SW480 (cell line): ENCODE measurements at places on chromosomes 5 and 9.

- DNase-seq: peak; percentile 30
Measured at GRCh38 chr9:87684627-87685219, 41.2 kb upstream of the CTSL start.

- DNase-seq: no peak
Measured at GRCh38 chr9:109801484-109801883, 21.5 kb downstream of the PALM2AKAP2 start.

GRCh38 chr5:139651043-139651834 is 3.1 kb downstream of the CXXC5 start:
- DNase-seq: peak; percentile 74

DNA sequence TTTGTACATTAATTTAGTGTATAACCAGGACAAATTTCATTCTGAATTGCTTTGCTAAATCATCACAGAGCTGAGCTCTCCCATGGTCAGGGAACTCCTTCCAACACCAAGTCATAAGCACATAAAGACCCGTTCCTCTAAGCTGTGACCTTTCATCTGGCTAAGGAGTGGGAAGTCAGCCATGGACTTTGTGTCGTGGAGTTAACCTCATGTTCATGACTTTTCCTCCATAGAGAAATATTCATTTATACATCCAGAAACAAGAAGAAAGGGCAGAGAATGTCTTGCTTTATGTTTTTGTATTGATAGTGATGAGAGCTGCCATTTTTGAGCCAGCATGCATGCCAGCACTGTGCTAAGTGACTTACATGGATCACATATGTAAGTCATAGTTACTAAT is 97.5 kb downstream of the INIP start:
- no peak for DNase-seq

GRCh38 chr5:9233712-9234111 is 312.2 kb downstream of the SEMA5A start:
- no peak for DNase-seq

- peak; percentile 91 for DNase-seq
Measured at GRCh38 chr5:128534726-128535125, 3.3 kb downstream of the FBN2 start.

GRCh38 chr5:139473565-139473964 is 2.8 kb downstream of the SMIM33 start:
- no peak for DNase-seq

DNA sequence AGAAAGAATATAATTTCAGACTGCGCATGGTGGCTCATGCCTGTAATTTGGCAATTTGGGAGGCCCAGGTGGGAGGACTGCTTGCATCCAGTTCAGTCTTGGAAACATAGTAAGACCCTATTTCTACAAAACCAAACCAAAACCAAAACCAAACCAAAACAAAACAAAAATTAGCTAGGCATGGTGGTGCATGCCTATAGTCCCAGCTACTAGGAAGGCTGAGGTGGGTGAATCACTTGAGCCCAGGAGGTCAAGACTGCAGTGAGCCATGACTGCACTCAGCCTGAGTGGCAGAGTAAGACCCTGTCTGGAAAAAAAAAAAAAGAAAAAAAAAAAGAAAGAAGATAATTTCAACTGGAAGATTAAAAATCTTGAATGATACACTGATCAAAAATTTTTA is 137.0 kb upstream of the ACOT12 start:
- DNase-seq: no peak

DNA sequence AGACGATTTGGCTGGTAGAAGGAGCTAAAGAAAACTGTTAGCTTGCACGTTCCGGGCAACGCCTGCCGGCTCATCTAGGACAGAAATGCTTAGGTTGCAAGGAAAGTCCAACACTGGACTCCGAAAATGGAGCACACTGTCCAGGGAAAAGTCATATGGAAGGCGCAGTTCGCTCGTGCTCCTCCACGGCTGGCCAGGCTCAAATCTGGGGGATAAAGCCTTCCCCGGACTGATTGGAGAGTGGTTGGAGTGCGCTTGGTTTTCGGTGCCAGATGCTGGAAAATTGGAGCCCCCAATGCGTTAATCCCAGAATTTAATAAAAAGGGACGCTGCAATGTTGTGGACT is 955 bp downstream of the CDH6 start:
- no peak for DNase-seq

GRCh38 chr5:150670948-150671310 is 9.9 kb downstream of the MYOZ3 start:
- DNase-seq: no peak

- no peak for DNase-seq
Measured at GRCh38 chr5:86765778-86766502, 148.2 kb downstream of the COX7C start.

DNA sequence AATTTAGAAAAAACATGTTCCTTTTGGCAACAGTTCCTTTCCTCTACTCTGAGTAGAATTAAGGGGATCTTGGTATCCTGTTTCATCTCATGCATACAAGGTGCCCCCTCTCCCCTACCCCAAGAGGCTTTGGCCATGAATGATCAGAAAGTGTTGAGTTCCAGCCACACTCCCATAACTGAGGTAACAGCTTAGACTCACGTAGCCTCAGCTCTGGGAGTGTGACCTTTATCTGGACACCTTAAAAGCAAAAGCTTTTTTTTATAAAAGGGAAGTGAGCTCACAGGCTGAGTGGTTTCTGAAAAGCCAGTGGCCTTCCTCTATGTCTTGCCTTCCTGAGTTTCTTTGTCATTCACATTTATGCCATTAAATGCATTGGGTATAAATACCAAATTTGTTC is 900 bp upstream of the HAVCR2 start:
- no peak for DNase-seq

DNA sequence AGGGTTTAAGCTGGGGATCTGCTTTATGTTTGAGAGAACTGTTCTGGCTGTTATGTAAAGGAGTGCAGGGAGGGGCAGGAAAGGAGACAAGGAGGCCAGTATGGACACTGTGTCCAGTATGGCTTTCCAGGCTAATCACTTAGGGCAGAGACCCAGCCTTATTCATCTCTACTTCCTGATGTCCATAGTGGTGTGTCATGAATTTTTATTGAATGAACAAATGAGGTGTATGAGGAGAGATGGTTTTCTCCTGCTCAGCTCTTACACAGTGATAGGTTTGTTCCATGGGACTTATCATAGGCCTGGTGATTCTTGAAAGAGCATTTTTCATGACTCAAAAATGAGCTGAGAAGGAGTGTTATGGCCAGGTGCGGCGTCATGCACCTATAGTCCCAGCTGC is 20.5 kb upstream of the FGFR4 start:
- DNase-seq: no peak

GRCh38 chr9:117073539-117074341 is 341.1 kb downstream of the ASTN2 start:
- peak; percentile 28 for DNase-seq

DNA sequence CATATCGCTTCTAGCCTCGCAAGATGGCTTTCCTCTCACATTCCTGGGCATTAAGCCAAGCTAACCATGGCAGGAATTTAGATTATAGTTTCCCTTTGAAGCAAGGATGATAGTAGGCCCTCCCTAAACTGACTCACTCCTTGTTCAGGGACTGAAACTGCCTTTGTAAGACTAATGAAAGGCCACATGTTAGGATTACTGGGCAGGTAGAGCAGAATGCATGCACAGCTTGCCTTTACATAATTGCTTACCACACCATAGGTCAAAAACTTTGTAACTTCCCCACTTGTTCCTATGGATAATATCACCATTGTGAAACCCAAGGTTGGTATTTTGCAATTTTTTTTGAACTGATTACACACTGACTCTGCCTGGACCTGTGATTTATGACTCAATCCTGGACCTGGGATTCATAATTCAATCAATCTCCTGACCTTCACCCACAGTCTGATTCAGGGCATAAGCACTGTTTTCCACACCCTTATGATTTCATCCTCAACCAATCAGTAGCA is 41.0 kb upstream of the PRDM9 start:
- peak; percentile 55 for DNase-seq

- peak; percentile 42 for DNase-seq
Measured at GRCh38 chr5:140318792-140319191, 15.9 kb upstream of the PFDN1 start.

DNA sequence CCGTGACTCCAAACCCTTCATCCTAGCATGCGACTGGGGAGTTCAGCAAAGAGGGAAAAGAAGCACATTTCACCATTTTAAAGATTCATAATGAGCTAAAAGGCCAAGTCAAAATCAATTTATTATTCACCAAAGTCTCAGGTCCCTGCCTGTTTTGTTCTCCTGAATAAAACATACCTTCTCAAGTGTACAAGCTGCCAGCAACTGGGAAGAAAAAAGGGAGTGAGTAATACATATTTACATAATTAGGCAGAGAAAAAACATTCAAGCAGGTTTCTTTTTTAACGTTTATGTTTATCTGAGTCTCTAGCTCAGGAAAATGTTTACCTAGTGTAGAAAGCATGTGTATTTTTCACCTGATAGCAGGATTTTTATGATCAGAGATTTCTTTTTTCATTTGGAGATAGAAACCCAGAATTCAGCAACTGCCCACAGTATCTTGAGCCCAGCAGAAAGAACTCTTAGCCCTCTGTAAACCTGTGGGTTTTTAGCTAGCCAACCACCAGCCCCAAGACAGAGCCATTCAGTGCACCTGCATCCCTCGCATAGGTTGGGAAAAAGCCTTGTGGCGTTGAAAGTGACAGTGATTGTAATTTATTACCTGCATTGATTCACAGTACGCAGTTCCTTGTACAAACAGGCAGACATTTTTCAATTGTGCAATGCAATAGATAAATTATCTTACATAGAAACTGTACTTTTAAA is 117.9 kb upstream of the GRIA1 start:
- DNase-seq: no peak

GRCh38 chr5:137705106-137705505 is 30.8 kb downstream of the KLHL3 start:
- DNase-seq: no peak

DNA sequence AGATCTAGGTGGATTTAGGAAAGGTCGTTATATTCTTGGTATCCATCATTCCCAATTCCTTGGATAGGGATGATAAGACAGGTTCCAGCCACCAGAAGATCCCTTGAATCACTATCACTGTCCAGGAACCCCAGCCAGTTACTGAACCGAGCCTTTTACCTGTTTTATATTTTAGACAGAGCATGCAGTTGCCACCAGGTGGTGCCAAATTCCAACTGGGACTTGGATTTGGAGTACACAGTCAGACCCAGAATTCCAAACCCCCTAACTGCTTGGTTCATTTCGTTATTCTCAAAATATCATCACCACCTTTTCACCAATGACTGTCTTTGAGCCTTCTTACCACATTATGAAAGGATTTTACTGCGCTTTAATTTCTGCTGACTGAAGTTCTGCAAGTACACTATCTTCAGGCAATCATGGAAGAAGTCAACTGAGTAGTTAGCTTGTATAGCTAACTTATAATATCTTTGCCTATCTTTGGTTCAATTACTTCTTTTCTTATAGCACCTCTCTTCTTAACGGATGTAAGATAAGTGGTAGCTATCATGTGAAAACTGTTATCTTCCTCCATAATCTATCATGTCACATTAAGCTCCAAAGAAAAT is 191.8 kb downstream of the PRR16 start:
- DNase-seq: peak; percentile 42

- DNase-seq: no peak
Measured at GRCh38 chr5:134110382-134110781, 4.1 kb upstream of the TCF7 start.

DNA sequence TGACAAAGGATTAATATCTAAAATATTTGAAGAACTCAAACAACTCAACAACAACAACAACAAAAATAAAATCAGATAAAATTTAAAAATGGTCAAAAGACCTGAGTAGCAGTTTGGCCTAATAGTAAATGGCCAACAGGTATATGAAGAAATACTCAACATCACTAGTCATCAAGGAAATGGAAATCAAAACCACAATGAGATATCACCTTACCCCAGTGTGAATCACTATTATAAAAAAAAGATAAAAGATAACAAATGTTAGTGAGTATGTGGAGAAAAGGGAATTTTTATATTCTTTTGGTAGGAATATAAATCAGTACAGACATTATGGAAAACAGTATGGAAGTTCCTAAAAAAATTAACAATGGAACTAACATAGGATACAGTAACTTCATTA is 247.9 kb upstream of the TRPC7 start:
- DNase-seq: peak; percentile 14

DNA sequence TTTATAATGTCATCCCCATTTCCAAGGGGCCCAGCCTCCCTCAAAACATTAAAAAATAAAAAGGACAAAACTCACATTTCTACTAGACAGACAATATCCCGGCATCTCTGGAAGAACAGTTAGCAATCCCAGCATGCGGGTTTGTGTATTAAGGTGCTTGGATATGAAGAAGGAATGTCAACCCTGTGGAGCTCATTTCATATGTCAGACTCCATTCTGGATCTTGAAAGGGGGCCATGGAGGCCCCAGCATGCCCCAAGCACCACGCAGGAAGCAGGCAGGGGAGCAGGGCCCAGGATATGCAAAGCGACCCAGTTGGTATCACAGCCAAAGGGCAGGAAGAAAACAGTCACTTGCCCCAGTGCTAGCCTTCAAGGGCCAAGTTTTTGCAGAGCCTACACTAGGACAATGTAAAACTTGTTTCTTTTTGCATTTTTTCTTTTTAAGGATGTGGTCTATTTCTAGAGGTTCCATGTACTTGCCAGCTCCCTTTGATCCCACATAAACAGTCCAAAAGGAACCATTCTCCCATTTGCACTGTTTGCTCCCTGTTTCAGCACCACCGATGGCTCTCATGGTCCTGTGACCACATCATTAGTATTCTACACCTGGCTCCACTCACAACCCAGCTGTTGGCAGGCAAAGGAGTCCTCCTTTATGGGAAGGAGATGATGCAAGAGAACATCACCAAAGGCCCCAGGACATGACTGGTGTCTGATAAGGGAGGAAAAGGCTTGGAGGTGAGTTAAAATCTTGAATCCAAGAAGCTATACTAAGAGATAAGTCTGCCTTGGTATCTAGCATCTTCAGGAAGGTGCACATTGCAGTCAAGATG is 58.3 kb downstream of the FGF1 start:
- DNase-seq: peak; percentile 43

GRCh38 chr9:92964607-92965060 is 17.3 kb downstream of the FGD3 start:
- DNase-seq: no peak

- DNase-seq: no peak
Measured at GRCh38 chr5:92916036-92916435, 665.0 kb downstream of the NR2F1-AS1 start.

DNA sequence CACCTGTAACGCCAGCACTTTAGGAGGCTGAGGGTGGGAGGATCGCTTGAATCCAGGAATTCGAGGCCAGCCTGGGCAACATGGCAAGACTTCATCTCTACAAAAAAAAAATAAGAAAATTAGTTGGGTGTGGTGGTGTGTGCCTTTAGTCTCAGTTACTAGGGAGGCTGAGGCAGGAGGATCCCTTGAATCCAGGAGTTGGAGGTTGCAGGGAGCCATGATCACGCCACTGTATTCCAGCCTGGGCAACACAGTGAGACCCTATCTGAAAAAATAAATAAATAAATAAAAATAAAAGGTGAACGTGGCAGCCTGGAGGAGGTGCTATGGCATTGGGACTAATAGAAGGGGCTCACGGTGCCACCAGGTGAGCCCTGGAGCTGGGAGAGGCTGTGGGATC is 7.1 kb downstream of the FGFR4 start:
- no peak for DNase-seq
